Naive thymus-derived CD8-positive, alpha-beta T cell (primary cell): ENCODE measurements at places on chromosomes 7 and 10. TPM values are rescaled to one million over a fixed set of nuclear protein-coding genes. Genes with fewer than 3 reads are reported as not detected.

Gene ZNF398
- total RNA-seq = 25.7 TPM

Gene TCF7L2
- 4.3 TPM for total RNA-seq

Gene PROSER2
- 0.93 TPM for total RNA-seq

DNA sequence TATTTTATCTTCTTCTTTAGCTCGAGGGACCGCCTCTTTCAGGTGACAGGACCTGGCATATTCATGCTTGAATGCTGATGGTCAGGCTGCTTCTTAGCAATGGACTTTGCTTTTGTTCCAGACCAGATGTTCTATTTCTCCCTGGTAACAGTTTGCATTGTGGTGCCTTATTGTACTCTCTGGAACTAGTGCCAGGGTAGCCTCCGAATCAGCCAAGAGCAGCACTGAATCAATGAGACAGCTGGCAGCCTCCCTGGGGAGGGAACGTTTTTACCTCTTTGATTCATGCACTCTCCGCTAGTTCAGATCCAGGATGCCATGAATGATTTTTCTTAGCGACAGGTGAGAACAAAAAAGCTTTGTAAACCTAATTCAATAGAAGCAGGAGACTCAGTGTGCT, 54.1 kb upstream of the NXPH1 start:
- no peak overlapping the region for H3K4me3 ChIP-seq
- H3K4me1 ChIP-seq = no peaks in the 10 kb centered on the region
- no peak for DNase-seq
- H3K27me3 ChIP-seq = peaks cover 17% of the 10 kb centered on the region

GRCh38 chr7:45685619-45686240, 111.6 kb downstream of the ADCY1 start:
- DNase-seq = no peak
- H3K4me3 ChIP-seq = no peak overlapping the region
- H3K4me1 ChIP-seq = no peaks in the 10 kb centered on the region
- H3K27ac ChIP-seq = no peak overlapping the region
- no peaks in the 10 kb centered on the region for H3K36me3 ChIP-seq

- peak overlapping the region; percentile 62 for H3K27ac ChIP-seq
- H3K4me3 ChIP-seq = no peak overlapping the region
- H3K36me3 ChIP-seq = peaks cover 66% of the 10 kb centered on the region
- H3K4me1 ChIP-seq = peaks cover 5% of the 10 kb centered on the region
These were observed 111.2 kb downstream of the GALNT11 start for GRCh38 chr7:152136686-152137085.

DNA sequence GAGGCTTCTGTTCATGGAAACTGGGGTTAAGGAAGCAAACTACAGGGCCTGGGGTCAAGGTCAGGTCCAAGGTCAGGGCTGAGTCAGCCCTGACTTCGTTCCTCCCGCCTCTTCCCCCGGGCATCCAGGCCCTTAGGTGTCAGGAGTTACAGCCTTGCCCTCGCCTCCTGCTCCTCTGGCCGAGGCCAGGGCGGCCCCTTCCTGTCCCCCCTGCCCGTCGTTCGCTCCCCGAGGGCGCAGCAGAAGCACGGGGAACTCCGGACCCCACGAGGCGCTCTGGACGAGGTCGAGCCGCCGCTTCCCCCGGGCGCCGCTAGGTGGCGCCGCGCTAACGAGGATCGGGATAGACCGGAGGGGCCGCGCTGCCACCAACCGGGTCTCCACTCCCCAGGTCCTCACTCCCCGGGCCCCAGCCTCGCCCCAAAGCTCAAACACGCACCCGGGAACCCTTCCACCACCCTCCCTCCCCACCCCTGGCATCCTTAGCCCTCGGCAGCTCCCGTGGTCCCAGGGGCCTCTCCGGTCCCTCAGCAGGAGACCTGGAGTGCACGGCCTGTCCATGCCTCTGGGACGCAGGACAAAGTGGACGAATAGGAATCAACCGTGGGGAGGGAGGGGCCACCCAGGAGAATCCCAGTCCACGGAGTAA, 59.2 kb upstream of the MYL10 start:
- no peaks in the 10 kb centered on the region for H3K36me3 ChIP-seq
- H3K4me3 ChIP-seq = no peak overlapping the region
- DNase-seq = peak; percentile 84

- no peaks in the 10 kb centered on the region for H3K27me3 ChIP-seq
- peak overlapping the region; percentile 96 for H3K4me3 ChIP-seq
- DNase-seq = no peak
These were observed 944 bp downstream of the RHBDD2 start for GRCh38 chr7:75879771-75880184.

- H3K27me3 ChIP-seq = peaks cover 60% of the 10 kb centered on the region
- no peaks in the 10 kb centered on the region for H3K36me3 ChIP-seq
- DNase-seq = no peak
These were observed 2.3 kb downstream of the PAX2 start for GRCh38 chr10:100747456-100748230.

- no peaks in the 10 kb centered on the region for H3K4me1 ChIP-seq
- H3K27me3 ChIP-seq = no peaks in the 10 kb centered on the region
- DNase-seq = no peak
- H3K27ac ChIP-seq = no peak overlapping the region
These were observed 17.9 kb upstream of the LRRC18 start for GRCh38 chr10:48957361-48958151.

DNA sequence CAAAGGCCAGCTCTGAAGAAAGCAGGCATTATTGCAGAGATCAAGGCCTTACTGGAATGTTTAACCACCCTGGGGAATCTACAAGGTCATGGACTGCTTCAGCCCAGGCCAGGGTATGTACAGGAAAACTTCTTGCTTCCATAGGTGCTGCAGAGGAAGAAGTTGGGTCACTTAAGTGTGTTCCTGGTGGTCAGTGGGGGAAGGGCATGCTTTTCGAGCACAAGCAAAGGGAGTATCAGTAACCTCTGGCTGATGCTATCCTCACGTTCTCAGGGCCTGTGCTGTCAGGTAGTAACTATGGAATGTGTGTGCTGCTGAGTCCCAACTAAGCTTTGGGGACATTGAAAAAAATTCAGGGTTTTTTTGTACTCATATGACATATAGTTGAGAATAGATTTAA, 234.0 kb upstream of the SP4 start:
- H3K27ac ChIP-seq = no peak overlapping the region
- H3K27me3 ChIP-seq = peaks cover 9% of the 10 kb centered on the region
- H3K36me3 ChIP-seq = no peaks in the 10 kb centered on the region
- no peaks in the 10 kb centered on the region for H3K4me1 ChIP-seq

DNA sequence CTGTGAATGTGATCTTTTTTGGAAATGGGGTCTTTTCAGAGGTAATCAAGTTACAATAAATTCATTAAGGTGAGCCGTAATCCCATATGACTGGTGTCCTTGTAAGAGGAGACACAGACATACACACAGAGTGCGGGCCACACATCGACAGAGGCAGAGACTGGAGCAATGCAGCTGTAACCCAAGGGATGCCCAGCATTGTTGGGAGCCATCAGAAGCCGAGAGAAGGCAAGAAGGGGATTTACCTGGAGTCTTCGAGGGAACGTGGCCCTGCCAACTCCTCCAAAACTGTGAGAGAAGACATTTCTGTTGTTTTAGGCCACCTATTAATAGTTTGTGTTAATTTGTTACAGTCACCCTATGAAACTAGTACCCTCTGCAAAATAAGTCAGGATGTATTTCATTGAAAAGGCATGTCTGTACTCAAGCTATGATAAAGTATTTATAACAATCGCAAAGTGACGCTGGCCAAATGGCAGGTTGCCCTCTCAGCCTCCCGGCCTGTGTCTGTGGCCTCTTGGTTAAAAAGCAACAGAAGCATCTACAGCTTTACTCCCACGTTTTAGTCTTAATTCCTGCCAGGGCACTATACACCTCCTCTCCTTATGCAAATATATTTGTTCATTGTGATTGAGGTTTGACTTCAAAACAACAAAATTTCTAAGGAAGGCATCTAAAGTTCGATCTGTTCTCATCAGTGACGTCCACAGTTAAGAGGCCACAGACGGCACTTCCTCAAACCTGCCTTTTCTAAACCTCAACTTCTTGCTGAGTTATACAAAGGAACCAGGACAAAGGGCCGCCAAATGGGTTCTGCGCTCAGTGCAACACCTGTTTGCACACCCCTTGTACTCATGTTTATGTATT, 46.8 kb downstream of the HIPK2 start:
- H3K4me1 ChIP-seq = peaks cover 62% of the 10 kb centered on the region
- H3K36me3 ChIP-seq = peaks cover 22% of the 10 kb centered on the region
- peak overlapping the region; percentile 75 for H3K27ac ChIP-seq
- peak; percentile 55 for DNase-seq

Gene TMEM229A
- total RNA-seq = not detected

DNA sequence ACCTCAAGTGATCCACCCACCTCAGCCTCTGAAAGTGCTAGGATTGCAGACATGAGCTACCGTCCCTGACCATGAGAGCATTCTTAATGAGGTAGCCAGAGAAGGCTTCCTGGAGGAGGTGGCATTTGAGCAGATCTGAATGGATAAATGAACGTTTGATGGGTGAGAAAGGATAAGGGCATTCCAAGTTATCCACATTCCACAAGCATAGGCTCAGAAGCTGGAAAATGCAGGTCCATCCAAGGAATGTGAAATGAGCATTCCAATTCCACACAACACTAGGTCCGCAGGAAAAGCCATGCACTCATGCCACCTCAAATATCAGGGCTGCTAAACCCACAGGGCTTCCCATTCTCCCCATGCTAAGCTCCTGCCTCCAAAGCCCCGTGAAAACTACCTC, 17.0 kb downstream of the TMEM130 start:
- peaks cover 2% of the 10 kb centered on the region for H3K27me3 ChIP-seq
- H3K4me3 ChIP-seq = no peak overlapping the region
- H3K4me1 ChIP-seq = no peaks in the 10 kb centered on the region
- no peaks in the 10 kb centered on the region for H3K36me3 ChIP-seq

Gene NRG3
- total RNA-seq = not detected

DNA sequence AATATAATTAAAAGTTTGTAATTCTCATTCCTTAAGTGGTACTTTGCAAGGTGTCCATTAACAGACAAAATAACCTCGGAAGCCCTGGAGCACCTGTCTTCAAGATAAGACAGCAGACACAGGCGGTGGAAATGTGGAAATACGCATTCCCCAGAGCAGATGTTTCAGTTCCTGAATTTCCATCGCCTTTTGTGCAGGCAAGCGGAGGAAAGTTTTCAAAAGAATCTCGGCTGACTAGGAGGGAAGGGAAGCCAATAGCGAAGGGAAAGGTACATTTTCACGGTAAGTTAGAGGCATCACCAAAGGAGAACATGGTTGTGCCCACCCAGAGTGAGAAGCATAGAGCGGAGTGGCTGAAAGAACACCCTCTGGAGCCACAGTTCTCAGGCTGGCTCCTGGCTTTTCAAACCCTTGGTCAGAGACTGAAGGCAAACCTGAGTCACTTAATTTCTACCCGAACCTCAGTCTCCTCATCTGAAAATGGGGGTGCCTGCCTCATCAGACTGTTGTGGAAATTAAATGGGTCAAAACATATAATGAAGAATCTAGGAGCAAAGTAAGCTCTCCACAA, 13.6 kb downstream of the CPA1 start:
- peaks cover 46% of the 10 kb centered on the region for H3K4me1 ChIP-seq
- no peak for DNase-seq
- H3K36me3 ChIP-seq = peaks cover 4% of the 10 kb centered on the region

DNA sequence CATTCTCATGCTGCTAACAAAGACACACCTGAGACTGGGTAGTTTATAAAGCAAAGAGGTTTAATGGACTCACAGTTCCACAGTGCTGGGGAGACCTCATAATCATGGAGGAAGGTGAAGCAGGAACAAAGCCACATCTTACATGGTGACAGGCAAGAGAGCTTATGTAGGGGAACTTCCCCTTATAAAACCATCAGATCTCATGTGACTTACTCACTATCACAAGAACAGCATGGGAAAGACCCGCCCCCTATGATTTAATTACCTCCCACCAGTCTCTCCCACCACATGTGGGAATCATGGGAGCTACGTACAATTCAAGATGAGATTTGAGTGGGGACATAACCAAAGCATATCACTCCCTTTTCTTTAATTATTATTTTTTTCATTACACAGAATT, 16.6 kb downstream of the COL28A1 start:
- H3K4me1 ChIP-seq = no peaks in the 10 kb centered on the region
- no peaks in the 10 kb centered on the region for H3K36me3 ChIP-seq
- no peak overlapping the region for H3K4me3 ChIP-seq
- H3K27ac ChIP-seq = no peak overlapping the region

Gene VIM
- 621 TPM for total RNA-seq

DNA sequence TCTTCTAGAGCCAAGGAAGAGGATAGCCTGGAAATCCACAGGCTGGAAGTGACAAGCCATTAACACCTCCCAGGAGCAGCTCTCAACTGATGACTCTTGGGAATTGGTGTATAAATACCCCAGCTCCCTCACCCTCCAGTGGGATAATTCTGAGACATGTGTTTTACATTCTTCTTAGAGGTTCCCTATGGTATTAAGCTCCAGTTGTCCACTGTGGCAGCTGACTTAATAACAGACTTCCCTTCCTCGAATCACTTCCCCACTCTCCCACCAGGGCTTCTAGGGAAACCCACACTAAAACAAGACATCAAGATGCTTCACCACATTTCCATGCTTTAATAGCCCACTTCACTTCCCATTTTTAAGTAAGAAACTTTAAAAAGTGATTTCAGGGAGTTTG, 47.2 kb downstream of the FAM107B start:
- no peak overlapping the region for H3K4me3 ChIP-seq
- peak overlapping the region; percentile 2 for H3K27ac ChIP-seq
- H3K4me1 ChIP-seq = peaks cover 32% of the 10 kb centered on the region
- no peaks in the 10 kb centered on the region for H3K36me3 ChIP-seq

- peaks cover 18% of the 10 kb centered on the region for H3K27me3 ChIP-seq
- no peak for DNase-seq
- H3K27ac ChIP-seq = no peak overlapping the region
- no peak overlapping the region for H3K4me3 ChIP-seq
These were observed 34.6 kb downstream of the AGAP3 start for GRCh38 chr7:151120896-151121295.
